Ascending aorta (tissue), 2 donors: ENCODE measurements at places on chromosomes 7 and 10. TPM values are rescaled to one million over a fixed set of nuclear protein-coding genes. Genes with fewer than 3 reads are reported as not detected.

ACHE gene
- total RNA-seq = 7.8 TPM

OR2A7 gene
- 4.9 TPM for total RNA-seq

NPY4R gene
- not detected for total RNA-seq

SLC26A4 gene
- 4.7 TPM for total RNA-seq

CACNB2 gene
- 0.96 TPM for total RNA-seq

PPIA gene
- total RNA-seq = 945 TPM

SLC16A12 gene
- total RNA-seq = not detected
